ENCODE measurements at places on chromosomes 2 and 18. TPM values are rescaled to one million over a fixed set of nuclear protein-coding genes. Genes with fewer than 3 reads are reported as not detected.

GRCh38 chr2:6986912-6987361 lies 69.7 kb downstream of the RNF144A start:
- DNase-seq = no peak

DNA sequence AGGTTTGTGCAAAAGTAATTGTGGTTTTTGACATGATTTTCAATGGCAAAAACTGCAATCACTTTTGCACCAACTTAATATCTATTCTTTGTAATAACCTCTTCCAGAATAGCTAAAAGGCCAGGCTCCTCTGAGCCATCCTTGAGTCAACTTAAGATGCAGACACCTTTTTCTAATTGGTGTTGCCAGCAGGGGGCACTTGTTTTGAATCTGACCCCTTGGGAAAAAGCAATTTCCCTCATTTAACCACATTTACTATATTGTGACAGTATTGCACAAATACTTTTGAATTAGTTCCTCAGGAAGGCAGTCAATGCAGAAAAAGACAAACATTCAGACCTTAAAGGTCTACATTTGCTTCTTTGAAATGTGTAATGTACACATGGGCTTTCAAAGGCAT lies 78.6 kb upstream of the GALNT5 start:
- DNase-seq = no peak

- DNase-seq = no peak
Measured at GRCh38 chr2:110877031-110877827, 144.9 kb downstream of the ACOXL start.

DNA sequence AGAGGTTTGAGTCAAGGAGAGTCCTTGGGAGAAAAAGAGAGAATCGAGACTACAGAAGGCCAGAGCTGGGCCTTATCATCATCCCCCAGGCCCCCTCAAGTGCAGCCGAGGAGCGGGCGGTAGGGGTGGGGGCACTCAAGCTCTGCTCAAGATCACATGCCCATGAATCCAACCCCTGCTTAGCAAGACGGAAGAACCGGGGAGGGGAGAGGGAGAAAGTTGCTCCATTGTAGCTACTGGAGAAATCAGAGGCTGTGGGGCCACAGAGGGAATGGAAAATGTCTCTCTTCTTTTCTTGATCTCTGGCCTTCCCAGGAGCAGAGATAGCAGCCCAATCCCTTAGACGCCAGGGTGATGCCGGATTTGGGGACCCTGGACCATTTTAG lies 14.6 kb downstream of the SLC4A3 start:
- peak; percentile 9 for DNase-seq

DNA sequence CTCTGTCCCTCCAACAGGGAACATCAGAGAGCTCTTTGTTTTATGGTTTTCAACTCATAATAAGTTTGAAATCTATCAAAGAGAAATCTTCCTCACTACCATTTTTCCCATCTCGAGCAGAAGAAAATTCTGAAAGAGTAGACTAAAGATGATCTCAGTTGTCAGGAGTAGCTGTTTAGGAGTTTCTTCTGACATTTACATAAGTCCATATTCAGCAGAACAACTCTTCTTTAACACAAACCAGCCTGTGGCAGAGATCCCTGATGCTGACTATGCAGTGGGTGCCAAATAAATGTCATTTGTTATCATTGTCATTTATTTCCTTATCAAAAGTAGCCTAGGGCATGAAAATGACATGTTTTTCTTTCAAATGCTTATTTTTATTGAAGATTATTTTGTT lies 380.7 kb downstream of the MBD2 start:
- DNase-seq = no peak

- DNase-seq = no peak
Measured at GRCh38 chr2:222352981-222353380, 54.2 kb upstream of the PAX3 start.

- peak; percentile 95 for DNase-seq
Measured at GRCh38 chr2:9378433-9379390, 44.6 kb downstream of the ITGB1BP1 start.

DNA sequence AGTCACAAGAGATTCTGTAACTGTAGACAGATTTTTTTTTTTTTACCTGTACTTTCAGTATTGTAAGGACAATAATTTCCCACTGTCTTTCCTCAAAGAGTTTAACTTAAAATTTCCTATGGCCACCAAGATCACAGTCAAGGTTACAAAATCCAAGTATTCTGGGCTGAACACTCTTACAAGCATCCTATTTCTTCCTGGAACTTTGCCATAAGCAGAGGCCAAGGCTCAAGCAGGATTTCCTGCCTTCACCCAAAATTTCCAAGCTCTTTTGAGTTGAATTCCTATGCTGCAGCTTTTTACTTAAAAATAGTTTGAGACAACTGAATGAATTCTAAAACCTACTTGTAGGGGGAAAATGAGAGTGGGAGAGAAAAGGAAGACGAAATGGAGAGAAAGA lies 299.4 kb downstream of the ZNF516 start:
- DNase-seq = no peak

GRCh38 chr2:44655401-44655864 lies 286.1 kb upstream of the SIX3 start:
- no peak for DNase-seq

- DNase-seq = no peak
Measured at GRCh38 chr2:30886080-30886479, 78.8 kb upstream of the CAPN13 start.

DNA sequence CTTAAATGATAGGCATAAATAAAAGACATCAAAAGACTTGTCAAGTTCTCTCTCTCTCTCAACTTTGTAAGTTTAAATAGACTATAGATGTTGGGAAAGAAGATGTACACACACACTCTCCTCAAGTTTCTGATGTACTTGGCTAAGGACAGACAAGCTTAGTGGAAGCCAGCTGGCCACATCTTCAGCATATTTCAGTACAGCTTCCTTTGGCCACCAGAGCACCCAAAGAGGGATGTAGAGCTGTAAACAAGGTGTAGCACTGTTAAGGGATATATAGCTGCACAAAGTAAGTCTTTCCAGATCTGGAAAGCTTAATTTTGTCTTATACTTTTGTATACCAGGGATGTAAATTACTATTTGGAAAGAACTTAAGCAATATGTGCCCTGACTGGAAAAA lies 64.3 kb upstream of the MSTN start:
- DNase-seq = peak; percentile 1

- peak; percentile 86 for DNase-seq
Measured at GRCh38 chr18:79402977-79403722, 7.4 kb downstream of the NFATC1 start.

DNA sequence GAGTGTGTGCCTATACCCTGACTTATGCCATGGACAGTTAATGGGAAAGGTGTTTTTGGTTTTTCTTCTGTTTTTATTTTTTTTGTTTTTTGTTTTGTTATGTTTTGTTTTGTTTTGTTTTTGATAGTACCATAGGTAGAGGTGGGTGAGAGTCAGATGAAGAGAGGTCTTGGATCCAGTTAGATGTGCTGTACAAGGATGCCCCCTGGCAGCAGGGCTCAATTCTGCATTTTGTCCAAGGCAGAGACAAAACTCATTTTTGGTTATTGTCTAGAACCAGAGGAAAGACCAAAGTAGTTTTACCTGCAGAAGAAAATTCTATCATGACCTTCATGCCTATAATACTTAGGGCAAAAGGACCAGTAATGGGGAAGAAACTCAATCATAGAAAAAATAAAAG lies 48.5 kb downstream of the SLC5A7 start:
- no peak for DNase-seq

GRCh38 chr2:126643431-126643830 lies 12.5 kb upstream of the GYPC start:
- no peak for DNase-seq

DNA sequence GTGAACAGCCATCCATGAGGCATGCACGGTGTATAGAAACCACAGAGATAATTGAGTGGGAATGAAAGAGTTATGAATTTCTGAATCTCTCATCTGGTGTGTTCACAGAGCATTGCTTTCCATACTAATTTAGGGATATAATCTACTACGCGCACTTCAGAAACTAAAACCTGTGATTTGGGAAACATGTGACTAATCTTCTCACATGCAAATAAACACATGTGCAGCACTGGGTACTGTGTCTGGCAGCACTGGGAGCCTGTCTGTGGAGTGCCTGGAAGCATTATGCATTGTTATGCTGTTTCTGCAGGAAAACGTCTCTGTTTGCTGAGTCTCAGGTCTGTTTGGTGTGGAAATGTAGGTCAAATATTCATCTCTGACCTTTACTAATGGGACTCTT lies 287.3 kb downstream of the CMPK2 start:
- no peak for DNase-seq

- DNase-seq = no peak
Measured at GRCh38 chr18:80006724-80007123, 18.4 kb upstream of the TXNL4A start.

GRCh38 chr18:36828157-36828629 lies 609 bp downstream of the TPGS2 start:
- DNase-seq = peak; percentile 78

- DNase-seq = no peak
Measured at GRCh38 chr2:42868096-42868495, 75.7 kb upstream of the HAAO start.

DNA sequence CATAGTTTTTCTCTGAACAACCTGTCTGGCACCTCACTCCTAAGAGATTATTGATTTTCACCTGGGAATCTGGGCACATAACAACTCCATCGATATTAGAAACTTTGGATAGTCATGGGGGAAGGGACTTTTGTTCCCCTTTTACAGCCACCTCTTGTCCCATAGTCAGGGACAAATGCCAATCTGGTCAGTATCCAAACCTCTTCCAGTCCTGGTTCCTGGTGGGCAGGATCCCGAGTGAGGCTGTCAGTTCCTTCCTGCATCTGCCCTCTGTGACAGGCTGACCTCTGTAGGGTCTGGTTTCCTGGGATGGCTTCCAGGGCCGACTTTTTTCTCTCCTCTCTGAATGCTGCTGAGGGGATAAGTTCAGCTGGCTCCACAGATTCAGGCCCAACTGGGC lies 11.0 kb downstream of the KIF5C start:
- DNase-seq = no peak

GRCh38 chr2:166867874-166868514 lies 20.3 kb upstream of the XIRP2 start:
- DNase-seq = no peak

GRCh38 chr18:78713069-78713468 lies 266.5 kb upstream of the SALL3 start:
- DNase-seq = no peak

- DNase-seq = peak; percentile 64
Measured at GRCh38 chr2:84969511-84970209, 1.3 kb upstream of the KCMF1 start.

GRCh38 chr2:109231428-109231827 lies 102.4 kb downstream of the SH3RF3 start:
- DNase-seq = no peak

DNA sequence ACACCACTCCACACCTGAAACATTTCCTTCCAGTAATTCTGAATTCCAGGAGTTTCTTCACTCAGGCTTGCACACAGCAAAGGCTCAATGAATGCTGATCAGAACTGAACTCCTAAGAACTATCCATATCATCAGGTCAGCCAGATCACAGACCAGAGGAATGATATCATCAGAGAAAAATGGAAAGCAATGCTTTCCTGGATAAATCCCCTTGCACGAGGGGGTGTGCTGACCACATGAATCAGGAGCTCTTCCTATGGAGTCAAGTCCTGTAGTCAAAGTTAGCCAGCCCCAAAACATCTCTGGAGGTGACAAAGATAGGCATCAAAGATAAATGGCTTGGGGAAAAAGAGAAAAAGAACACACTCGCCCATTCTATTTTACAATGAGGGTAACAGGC lies 83.8 kb upstream of the ACVR2A start:
- peak; percentile 18 for DNase-seq

GRCh38 chr2:23503097-23503496 lies 118.1 kb downstream of the KLHL29 start:
- DNase-seq = no peak

GRCh38 chr2:31083234-31083993 lies 54.8 kb downstream of the GALNT14 start:
- DNase-seq = no peak

DNA sequence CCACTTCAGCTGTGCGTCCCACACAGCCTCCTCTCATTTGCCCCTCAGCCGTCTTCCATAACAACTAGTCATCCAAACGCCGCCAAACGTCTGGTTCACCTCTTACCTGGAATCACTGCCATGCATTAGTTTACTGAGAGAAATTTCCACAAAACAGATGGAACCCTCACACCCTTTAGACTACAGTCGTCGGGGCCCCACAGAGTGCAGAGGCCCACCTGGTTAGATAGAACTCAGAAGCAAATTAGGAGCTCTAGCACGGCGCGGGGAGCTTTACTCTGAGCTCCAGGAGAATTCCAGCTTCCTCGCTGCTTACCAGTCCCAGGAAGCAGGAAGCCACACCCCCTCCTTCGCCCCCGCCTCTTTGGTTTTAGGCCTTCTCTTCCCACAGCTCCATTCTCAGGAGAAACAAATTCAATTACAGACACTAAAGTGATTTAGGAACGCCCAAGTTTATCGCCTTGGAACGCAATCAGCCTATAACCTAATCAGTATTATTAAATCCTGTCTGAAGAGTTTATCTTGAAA lies 9.4 kb downstream of the RNU2-63P start:
- DNase-seq = no peak

GRCh38 chr2:165902934-165903333 lies 50.6 kb downstream of the TTC21B start:
- peak; percentile 29 for DNase-seq

DNA sequence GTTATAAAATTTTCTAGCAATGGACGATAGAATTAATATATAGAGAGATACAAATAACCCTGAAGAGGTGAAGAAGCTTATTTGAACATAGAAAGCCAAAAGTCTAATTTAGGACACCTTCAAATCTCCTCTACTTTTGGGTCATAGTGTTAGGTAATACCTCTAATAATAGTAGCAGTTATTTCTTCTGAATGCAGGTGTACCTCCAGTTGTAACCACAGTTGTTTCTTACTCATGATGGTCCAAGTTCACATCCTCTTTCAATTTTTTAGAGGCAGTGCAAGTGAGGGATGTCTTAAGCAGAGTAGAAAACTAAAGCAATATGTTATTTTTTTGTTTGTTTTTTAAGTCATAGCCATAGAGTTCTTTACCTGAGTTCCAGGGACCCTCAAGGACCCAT lies 429.5 kb downstream of the CCDC85A start:
- DNase-seq = no peak

The SLC8A1 gene
- polyA plus RNA-seq = 13.8 TPM

The GBX2 gene
- polyA plus RNA-seq = not detected

The LRRTM4 gene
- polyA plus RNA-seq = not detected

The MREG gene
- 1.8 TPM for polyA plus RNA-seq

The RTP5 gene
- polyA plus RNA-seq = not detected

The AQP4 gene
- not detected for polyA plus RNA-seq

The RNF103 gene
- 11.6 TPM for polyA plus RNA-seq

The LINC00305 gene
- not detected for polyA plus RNA-seq

The EVA1A gene
- polyA plus RNA-seq = 149 TPM

The SGPP2 gene
- polyA plus RNA-seq = not detected

The APCDD1 gene
- 0.30 TPM for polyA plus RNA-seq

The PSMA8 gene
- not detected for polyA plus RNA-seq

The HS1BP3 gene
- 10.9 TPM for polyA plus RNA-seq

The CACNB4 gene
- polyA plus RNA-seq = 0.05 TPM

The CLEC4F gene
- polyA plus RNA-seq = not detected

The TMEM185B gene
- 32.3 TPM for polyA plus RNA-seq

The LRP2 gene
- polyA plus RNA-seq = not detected

Data from GM23248 (cell line).